ENCODE measurements at places on chromosomes 2 and 18.

- no peak for DNase-seq
Observed at GRCh38 chr2:10579876-10580514, 109.8 kb downstream of the NOL10 start.

DNA sequence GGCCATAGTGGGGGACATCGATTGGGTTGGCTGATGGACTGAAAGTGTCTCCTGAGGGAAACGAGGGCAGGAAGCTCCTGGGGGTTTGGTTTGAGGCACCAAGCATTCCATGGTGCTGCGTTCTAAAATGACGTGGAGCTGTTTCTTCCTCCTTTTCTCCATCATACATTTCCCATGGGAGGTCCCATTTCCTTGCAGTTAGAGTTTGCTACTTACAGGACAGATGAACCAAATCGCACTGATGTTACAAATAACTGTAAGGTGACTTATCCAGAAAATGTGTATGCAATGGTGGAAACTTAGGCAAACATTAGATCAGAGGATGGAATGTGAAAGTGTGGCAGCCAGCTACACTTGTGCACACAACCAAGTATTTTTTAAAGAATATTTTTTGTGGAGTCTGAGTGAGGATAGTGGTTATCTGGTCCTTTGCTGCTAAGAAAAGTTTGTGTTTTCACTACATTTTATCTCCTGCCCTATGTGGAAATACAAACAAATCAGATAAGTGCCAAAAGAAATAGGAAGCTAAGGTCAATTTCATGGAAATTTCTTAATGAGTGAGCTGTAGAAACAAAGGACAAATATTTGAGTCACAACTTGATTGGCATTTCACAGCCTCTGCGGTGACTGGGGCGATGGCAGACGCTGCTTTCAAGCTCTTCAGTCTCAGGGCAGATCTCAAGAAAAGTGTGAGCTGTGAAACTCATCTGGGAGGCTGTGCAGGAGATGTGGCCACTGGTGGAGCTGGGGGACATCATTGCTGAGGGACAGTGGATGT, 256.2 kb downstream of the TSN start:
- no peak for DNase-seq

- DNase-seq: peak; percentile 86
Observed at GRCh38 chr2:237085248-237086221, at the start of gene COPS8. Gene COPS8, plus strand, starts transcription at chr2:237085889. Its CDS starts 76 bp downstream, at chr2:237085965.

DNA sequence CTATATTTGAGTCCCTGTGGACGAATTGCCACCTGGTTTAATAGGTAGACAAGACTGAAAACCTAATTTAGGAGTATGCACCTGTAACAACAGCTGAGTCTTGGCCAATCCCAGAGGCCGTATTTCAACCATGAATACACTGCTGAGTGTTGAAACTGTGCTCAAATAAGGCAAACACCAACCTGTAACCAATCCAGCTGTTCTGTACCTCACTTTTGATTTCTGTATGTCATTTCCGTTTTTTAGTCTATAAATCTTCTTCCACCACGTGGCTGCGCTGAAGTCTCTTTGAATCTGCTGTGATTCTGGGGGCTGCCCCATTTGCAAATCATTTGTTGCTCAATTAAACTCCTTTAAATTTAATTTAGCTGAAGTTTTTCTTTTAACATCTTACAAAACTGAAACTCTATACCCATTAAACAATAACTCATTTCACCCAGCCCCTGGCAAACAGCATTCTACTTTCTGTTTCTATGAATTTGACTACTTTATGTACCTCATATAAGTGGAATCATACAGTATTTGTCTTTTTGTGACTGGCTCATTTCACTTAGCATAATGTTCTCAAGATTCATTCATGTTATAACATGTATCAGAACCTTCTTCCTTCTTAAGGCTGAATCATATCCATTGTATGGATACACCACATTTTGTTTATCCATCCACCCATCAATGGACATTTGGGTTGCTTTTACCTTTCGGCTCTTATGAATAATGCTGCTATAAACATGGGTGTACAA, 7.5 kb upstream of the YPEL5 start:
- DNase-seq: peak; percentile 8

DNA sequence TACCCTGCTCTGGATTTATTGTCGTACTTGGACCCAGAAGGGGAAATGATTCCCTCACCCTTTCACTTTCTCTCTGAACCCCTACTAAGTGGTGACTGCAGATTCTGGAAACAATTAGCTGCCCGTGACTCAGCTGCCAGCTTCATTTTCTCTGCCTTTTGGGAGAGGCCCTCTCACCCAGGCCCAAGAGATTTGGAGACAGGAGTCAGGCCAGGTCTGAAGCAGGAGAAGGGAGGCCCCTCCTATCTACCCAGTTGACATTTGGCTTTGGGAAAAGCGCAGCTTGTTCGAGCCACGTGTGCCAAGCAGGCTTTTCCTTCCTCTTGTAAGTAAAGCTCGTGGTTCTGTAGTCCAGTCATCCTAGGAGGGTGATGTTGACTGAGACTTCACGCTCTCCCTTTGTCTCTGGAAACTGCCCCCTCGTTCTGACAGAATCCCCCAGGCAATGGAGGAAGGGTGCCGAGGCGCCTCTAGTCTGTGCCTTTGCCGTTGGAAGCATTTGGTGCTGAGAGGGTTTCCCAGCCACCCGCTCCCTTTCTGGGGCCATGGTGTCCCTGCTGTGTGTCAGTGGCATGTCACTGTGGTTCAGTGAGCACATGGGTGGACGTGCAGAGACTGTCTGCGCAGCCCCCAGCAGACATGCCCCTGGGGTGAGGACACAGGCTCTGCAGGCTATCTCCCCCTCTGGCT, 8.6 kb downstream of the OXER1 start:
- DNase-seq: no peak

- DNase-seq: no peak
Observed at GRCh38 chr2:154526234-154526633, 172.3 kb upstream of the KCNJ3 start.

DNA sequence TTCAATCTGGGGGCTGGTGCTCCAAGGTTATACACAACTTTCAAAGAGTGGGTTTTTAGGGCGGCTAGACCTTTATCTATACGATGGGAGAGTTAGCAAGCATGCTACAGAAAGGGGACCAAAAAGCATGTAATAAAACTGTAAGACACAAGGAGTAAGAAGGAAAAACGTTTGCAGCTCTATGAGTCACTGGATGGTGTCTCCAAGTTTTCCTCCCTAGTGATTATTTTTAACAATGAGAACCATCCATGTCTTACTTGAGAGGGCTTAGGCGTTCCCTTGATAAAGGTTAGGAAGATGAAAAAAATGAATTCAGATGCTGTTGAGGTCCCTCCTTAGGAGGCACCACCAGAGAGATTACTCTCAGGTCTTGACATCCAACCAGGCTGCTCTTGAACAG, 75.9 kb downstream of the HRH4 start:
- no peak for DNase-seq

GRCh38 chr2:237403024-237403882, 10.7 kb downstream of the COL6A3 start:
- DNase-seq: no peak

DNA sequence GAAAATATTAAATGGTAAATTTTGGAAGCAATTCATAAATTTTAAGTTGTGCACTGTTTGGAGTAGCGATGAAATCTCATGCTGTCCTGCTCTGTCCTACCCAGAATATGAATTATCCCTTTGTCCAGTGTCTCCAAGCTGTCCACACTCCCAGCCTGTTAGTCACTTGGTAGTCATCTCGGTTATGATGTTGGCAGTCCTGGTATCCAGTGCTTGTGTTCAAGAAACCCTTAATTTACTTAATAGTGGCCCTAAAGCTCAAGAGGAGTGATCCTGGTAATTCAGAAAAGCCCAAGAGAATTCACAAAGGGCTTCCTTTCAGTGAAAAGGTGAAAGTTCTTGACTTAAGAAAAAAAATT, 71.8 kb upstream of the STAM2 start:
- no peak for DNase-seq

GRCh38 chr2:29014811-29015421, 33.8 kb downstream of the TOGARAM2 start:
- peak; percentile 82 for DNase-seq

GRCh38 chr2:166563894-166564293, 69.8 kb upstream of the SCN7A start:
- no peak for DNase-seq

DNA sequence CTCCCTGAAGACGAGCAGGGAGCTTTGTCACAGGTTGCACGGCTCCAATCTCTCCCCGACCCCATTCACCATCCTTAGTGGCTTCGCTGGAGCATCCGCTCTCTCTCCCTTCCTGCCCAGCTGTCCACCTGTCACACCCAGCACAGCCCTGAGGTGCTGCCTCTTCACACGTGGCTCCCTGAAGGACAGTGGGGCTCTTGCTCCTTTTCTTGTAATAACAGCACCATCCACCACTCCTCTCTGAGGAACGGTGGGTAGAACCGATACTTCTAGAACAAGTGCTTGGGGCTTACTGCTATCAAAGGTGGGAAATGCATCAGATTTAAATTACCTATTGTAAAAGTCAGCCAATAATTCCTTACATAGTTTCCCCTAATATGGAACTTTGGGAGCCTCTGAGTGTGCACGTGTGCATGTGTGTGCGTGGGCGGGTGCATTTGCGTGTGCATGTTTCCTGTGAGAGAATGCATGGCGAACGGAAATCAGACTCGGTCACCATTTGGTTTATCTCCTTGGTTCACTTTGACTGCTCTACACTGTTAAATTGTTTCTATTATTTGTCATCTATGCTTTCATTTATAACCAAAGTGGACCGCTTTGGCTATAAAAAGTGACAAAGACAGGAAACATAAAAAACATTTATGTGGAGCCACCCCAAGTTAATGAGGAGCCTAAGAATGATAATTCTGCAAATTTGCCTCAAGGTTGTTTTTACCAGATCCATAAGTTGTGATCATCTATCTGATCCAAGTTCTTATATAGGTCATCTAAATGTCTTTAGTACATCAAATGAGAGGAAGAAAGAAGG, 39.1 kb downstream of the KLHL29 start:
- DNase-seq: no peak

GRCh38 chr18:33444709-33445108, 4.2 kb upstream of the CCDC178 start:
- no peak for DNase-seq

GRCh38 chr2:26456440-26457250, 21.3 kb downstream of the OTOF start:
- no peak for DNase-seq

All from CD4-positive, alpha-beta T cell treated with Interleukin-6 at 100 ng/mL for 8 hours (primary cell).